ENCODE measurements at places on chromosomes 4 and X.

DNA sequence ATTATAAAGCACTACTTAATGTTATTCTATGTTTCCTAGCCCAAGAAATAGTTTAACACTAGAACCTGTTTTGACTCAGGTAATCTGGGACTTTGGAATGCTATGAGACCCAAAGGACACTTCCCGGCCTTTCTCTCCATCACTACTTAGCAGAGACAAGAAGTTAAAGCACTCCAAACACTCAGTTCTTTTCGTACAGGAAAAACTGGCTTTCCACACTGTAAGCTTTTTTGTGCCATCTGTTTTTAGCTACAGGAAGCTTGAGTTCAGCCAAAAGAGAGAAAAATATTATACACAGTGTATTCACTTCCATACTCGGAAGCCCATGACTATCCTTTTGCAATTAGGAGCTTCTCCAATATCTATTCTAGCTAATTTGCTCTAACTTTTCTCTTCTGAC lies 7.9 kb upstream of the FGF13 start:
- no peak for DNase-seq

DNA sequence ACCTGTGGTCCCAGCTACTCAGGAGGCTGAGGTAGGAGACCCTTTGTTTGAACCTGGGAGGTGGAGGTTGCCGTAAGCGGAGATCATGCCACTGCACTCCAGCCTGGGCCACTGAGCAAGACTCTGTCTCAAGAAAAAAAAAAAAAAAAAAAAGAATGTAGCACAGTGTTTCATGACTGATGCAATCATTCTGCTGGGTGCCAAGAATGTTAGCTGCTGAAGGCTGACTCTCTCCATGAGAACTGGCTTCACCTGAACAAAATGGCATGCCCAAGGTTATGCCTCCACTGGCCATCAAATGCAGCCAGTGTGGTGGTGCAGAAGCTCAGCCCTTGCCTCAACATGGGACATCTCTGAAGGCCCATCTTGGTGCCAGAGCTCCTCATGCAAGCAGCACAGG lies 412.1 kb downstream of the ADAM29 start:
- DNase-seq, result no peak

DNA sequence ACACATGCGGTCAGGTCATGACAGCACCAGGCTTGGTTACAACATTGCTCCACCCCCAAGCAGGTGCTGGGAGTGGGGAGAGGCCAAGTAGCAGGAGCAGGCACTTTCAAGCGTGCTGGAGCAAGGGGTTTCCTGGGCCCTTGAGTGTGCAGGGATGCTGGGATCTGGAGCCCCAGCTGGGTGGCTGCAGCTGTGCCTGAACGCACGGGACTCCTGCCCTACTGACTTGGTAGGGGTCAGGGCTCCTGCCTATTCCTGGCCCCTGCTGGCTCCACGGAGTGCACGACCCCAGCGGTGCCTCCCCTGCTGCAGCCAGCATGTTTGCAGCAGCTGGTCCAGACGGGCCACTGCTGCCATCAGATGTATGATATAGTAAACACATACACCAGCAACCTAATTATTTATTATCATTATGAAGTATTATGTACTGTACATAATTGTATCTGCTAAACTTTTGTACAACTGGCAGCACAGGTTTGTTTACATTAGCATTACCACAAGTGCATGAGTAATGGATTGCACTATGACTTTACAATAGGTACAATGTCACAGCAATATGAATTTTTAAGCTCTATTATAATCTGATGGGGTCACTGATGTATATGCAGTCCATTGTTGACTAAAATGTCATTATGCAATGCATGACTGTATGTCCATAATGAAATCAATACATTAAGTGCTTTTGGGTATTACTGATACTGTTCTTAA lies 620.6 kb downstream of the RAPGEF2 start:
- DNase-seq, result no peak

GRCh38 chr4:122668241-122668640 lies 47.4 kb upstream of the IL21 start:
- DNase-seq, result no peak

DNA sequence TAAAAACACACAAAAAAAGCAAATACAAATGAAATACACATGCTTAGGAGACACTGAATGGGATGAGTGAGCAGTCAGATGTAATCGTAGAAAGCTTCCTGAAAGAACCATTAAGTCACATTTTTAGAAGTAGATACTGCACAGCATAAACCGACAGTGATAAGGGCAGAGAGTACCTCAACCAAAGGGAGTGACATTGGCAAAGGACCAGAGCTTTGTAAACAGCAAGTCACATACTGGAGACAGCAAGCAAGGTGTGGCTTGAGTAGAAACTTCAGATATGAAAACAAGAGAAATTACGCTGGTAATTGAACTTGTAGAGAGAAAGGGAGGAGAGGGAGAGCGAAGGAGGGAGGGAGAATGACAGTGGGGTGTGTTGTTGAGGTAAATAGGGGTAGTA lies 92.0 kb downstream of the CHRDL1 start:
- DNase-seq, result no peak

GRCh38 chr4:99824070-99824599 lies 7.5 kb downstream of the DAPP1 start:
- DNase-seq, result no peak

- DNase-seq, result no peak
Observed at GRCh38 chr4:147924604-147925412, 192.9 kb downstream of the ARHGAP10 start.

DNA sequence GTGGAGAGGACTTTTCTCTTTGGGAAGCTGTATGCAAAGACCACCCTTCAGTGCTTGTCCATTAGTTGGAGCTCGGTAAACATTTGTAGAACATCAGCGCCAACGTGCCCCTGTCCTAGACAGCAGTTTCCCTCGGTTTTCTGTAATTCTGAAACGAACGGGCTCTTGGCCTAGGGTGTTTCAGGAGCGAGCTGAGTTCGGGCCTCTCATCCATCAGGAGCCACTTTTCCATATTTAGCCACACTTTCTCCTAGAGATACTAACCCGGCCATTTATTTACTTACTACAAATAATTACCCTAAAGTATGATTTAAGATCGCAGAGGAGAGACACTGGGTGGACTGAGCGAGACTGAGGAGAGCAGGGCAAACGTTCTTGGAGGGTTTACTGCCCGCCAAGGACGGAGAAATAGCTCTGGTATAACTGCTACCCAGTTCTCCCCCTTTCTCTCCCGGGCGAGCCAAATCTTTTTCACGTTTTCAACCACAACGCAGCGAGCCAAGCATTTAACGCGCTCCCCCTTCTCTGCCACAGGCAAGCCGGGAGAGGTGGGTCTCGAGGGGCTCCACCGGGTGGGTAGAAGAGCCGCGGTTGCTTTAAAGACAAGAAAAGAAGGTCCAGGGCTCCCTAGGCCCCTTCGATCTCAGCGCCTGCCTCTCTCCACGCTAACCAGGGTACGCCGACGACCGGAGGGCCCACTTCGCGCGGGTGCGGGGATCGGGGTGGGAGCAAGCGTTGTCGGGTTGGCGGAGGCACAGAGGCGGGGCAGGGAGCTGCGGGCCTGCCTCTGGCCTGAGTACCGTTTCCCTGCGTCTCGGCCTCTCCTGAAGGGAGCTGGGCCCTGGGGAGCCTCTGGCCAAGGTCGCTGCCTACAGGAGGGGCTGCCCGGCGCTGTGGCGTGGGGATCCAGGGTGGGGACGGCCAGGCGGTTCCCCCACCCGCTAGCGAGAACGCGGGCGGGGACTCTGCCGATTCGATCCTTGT lies 10.8 kb upstream of the PITX2 start:
- DNase-seq, result no peak

DNA sequence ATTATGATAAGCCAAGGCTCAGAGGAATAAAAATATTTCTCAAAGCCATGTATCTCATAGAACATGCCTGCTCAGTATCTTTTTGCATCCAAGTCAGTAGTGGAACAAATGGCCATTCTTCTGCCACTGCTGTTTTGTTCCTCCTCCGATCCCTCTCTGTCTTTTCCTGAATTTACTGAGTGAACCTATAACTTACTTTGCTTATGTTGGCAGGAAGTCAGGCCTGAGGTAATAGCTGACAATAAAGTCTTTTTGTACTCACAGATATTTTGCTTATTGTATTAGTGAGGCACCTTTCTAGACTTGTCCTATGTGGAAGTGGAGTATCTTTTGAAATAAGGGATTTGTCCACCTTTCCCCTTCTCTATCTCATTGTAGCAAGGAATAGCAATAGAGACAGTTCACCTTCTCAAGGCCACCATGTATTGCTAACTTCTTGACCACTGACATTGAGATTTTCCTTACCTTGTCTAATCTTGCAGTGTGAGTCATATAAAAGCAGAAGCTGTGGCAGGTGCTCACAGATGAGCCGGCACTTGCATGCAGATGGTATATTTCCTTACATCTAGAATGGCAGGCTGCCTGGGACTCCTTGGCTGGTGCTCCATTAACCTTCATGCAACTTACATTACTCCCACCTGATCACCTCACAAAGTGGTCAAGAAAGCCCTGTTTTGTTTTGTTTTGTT lies 68.2 kb downstream of the AGTR2 start:
- DNase-seq, result no peak

- DNase-seq, result no peak
Observed at GRCh38 chr4:34422472-34423175, 1821.7 kb downstream of the ARAP2 start.

- DNase-seq, result no peak
Observed at GRCh38 chr4:107711831-107712230, 8.2 kb downstream of the PAPSS1 start.

- no peak for DNase-seq
Observed at GRCh38 chr4:5165420-5166369, 114.4 kb downstream of the STK32B start.

DNA sequence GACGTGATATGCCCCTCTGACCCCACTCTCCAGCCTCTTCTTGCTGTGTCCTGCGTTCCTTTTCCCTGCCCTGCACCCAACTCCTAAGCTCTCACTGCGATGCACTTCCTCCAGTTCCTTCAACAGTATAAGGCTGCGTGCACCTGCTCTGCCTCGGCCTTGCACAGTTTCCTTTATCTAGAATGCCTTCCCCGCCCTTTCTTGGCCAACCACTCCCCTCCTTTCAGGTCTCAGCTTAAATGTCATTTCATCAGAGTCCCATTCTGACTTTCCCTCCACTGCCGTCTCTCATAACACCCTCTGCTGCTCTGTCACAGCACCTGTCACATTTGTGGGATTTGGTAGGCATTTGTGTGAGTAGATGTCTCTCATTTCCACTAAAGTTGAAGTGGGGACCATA lies 58.4 kb upstream of the NEIL3 start:
- DNase-seq, result no peak
